ENCODE measurements at places on chromosomes 7 and 10.

DNA sequence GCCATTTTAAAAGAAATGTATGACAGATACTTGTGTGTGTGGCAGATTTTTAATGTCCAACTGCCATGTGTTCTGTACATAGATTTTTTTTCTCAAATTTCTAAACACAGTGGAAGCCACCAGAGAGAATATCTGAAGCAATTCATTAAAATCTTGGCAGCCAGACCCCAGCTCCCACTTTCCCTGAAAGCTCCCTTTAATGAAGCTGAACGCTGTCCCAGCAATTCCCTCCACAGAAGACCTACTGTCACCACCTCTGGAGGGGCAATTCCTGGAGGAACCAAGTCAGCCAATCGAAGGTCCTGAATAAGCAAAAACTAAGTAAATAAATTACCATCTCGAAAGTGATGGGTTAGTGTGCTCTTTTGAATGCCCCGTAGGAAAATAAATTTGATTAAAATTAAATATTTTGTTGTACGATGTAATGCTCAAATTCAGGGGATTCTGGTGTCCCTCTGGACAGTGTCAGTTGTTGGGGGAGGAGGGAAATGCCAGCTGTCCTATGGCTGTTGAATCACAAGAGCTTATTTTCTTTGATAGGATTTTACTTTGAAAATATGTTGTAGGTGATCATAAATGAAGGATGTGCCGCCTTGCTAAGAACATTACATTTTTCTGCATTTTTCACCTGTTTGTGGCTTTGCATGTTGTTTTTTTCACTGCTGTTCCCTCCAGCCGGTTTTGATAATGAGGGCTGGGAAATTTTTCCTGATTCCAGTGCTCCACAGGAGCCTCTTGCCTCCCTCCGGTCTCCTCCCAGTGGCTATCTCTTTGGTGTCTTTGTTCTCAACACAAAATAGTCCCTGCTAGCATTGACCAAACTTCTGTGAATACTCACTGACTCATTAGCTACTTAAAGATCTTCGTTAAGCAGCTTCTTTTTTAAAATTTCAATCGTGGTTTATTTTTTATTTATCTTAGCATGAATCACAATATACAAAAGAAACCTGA lies 9.2 kb upstream of the GSAP start:
- DNase-seq: peak; percentile 77

DNA sequence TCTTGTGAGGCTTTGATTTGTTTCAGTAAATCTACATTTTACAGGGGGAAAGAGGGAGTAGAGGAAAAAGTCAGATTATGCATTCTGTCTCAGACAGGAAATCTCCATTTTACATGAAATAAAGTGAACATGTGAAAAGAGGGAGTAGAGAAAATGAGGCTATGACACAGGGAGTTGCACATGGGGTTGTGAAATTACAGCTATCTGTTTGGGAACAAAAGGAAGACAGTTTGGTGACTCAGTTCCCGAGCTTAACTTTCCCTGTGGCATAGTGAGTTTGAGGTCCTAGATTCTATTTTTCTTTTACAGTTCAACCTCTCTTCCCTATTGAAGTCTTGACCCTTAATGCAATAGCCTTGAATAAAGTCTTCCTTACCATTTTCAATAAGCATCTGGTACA lies 63.2 kb upstream of the AGR3 start:
- DNase-seq: no peak

- no peak for DNase-seq
Measured at GRCh38 chr7:9283246-9283645, 849.8 kb downstream of the NXPH1 start.

DNA sequence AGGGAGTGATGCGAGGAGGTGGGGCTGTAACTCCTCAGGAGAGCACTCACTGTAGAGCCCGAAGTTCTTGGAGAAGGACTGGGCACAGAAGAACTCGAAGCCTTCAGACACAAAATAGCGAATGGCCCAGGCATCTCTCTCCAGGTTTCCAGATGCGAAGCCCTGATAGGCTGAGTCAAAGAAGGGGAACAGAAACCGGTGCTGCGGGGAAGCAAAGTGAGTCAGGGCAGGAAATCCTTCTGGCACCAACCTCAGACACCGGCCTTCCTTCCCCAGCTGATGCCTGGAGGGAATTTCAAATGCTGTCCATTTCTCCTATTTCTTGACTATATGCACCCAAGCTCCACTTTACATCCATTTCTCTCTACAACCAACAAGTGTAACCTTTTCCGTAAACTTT lies 26.8 kb downstream of the GOT1 start:
- DNase-seq: peak; percentile 41
